ENCODE measurements at places on chromosomes 3 and 15.
A peak's percentile ranks its signal among the peaks of the same experiment; 100 is the strongest.

DNA sequence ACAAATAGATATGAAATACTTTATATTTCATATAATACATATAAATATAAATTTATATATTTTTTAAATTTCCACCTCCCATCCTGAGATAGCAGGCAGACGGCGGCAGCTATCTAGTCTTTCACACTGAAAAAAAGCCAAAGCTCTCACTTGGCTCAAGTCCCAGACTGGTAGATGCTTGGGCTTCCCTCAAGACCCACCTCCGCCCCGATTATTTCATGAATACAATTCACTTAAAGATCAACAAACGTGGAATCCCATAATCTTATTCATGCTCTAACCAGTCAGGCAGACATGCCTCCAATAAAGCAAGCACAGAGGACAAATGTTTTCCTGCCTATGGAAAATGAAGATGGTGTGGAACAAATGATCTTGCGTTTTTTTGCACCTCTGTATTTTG, 275.9 kb upstream of the NR2F2 start:
- DNase-seq, result no peak

DNA sequence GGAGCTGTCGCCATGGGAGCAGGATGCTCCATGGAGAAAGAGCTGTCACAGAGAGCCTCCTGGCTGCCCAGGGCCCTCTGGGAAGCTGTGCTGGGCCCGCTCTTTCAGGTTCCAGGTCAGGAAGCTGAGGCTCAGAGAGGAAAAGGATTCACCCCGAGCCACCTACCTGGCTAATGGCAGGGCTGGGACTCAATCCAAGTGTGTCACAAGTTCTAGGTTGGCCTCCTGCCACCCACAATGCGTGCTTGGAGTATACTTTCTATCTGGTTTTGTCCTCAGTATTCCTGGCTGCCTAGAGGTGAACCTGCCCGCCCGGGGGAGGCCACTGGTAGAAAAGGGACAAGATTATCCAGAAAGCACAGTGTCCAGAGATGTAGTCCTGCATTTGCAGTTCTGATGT, 23.6 kb downstream of the FAH start:
- no peak for DNase-seq

DNA sequence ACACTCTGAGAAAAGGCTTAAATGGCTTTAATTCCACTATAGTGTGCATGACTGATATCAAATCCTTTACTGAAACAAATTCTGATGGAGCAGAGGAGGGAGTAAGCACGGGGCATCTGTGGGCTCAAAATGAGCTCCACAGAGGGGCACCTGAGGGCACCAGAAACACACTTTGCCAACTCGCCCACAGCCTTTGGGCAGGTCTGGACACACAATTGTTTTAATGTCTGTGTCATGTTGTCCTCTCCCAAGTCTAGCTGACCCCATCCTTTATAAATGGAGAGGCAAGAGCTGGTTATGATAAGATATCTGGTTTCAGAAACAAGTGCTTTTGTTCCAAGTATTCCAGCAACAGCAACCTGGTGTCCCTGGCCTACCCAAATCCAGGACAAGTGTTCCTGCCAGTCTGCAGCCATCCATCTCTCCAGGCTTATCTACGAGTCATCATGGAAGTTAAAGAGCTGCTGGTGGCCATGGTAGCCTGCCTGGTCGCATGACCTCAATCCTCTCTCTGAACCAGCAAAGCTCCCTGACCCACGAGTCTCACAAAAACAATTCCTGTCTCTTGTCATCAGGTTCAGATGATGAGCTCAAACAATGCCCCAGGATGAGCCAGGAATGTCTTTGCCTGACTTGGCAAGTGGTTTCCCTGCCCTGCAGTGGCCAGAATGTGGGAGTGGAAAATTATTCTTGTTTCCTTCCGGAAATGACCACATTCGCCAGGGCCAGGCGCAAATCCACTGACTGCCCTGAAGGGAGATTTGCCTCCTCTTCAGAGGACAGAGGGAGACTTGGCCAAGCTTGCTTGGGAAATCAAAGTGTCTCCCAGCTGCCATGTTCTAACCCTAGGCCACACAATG, 64.4 kb upstream of the TPM1 start:
- DNase-seq, result no peak

DNA sequence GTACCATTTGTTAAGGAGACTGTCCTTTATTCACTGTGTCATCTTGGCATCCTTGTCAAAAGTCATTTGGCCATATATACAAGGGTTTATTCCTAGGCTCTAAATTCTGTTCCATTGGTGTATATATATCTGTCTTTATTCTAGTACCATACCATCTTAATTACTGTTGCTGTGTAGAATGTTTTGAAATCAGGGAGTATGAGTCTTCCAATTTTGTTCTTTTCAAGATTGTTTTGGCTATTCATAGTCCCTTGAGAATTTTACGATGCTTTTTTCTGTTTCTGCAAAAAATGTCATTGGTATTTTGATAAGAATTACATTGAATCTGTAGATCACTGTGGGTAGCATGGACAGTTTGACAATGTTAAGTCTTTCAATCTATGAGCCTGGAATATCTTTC, 28.7 kb downstream of the PFN2 start:
- no peak for DNase-seq

- DNase-seq, result no peak
Observed at GRCh38 chr3:161332792-161333191, 38.5 kb downstream of the SPTSSB start.

DNA sequence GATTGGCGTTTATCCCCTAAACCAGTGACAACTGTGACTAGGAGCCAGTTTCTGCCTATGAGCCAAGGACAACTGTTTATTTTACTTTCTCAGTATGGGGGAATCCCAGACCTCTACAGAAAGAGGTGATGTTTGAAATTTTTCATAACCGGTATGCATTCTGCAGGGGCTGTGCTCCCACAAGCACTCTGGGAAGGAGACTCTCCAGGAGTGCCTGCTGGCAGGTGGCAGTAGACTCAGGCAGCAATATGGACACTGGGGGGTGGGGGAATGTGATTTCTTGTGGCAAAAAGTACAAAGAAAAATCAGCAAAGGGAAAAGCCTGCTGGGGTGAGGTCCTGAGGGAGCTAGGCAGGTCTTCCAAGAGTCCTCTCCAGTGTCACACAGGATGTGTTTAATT, 5.9 kb downstream of the TGM4 start:
- no peak for DNase-seq

DNA sequence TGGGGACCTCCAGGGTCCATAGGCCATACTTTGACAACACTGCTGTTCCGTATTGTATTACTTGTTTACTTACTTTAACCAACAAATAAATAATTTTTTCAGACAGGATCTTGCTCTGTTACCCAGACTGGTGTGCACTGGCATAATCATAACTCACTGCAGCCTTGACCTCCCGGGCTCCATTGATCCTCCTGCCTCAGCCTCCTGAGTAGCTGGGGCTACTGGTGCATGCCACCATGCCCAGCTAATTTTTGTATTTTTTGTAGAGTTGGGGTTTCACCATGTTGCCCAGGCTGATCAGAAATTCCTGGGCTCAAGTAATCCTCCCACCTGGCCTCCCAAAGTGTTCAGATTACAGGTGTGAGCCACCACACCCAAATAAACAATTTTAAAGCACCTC, 64.9 kb upstream of the C15orf39 start:
- DNase-seq, result no peak

- peak; percentile 45 for DNase-seq
Observed at GRCh38 chr3:71441217-71441924, 142.2 kb downstream of the FOXP1 start.

- no peak for DNase-seq
Observed at GRCh38 chr15:99154271-99154670, 49.4 kb downstream of the SYNM start.

- no peak for DNase-seq
Observed at GRCh38 chr3:109346770-109347295, 9.5 kb upstream of the DPPA4 start.

DNA sequence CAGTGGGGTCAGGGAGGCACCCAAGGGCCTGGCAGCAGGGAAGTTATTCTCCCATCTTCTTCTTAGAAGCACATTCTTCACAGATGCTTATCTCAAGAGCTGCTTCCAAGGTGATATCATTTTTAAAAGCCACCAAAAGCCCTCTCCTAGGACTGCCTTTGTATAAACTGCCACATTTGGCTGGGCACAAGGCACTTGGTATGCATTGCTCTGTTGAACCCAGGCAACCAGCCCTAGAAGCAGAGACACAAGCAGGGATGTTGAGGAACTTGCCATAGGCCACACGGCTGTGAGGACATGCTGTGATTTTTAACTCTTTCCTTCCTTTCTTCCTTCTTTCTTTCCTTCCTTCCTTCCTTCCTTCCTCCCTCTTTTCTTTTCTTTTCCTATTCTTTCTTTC, 7.4 kb upstream of the SLC6A1 start:
- no peak for DNase-seq

GRCh38 chr3:49339581-49339940, 292 bp downstream of the USP4 start:
- no peak for DNase-seq

- no peak for DNase-seq
Observed at GRCh38 chr15:32959077-32959476, 235.4 kb downstream of the FMN1 start.

- no peak for DNase-seq
Observed at GRCh38 chr3:52555056-52555455, 18.7 kb downstream of the UQCC5 start.

GRCh38 chr3:4703054-4703480, 209.9 kb downstream of the ITPR1 start:
- DNase-seq, result no peak

- DNase-seq, result no peak
Observed at GRCh38 chr15:50710585-50710984, 24.0 kb upstream of the TRPM7 start.

GRCh38 chr3:108022256-108023150, 68.3 kb downstream of the CD47 start:
- no peak for DNase-seq

DNA sequence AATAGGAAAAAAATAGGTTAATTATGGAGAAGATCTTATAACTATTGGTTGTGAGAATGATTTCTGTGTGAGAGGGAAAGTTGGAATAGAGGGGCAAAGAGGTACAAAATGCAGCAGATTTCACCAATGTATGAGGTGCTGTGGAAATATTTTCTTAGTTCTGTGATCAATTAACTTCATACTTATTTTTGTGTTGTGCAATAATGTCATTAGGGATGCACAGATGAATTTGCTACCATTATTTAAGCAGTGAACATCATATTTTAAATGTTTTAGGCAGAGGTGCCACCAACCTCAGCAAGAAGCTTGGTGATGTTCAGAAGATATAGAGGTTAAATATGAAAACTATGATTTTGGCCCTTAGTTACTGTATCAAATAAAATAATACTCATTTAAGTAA, 21.6 kb downstream of the MBNL1 start:
- no peak for DNase-seq

GRCh38 chr3:4950351-4950784, 28.9 kb upstream of the BHLHE40 start:
- DNase-seq, result no peak

GRCh38 chr15:98888820-98889479, 118.6 kb downstream of the PGPEP1L start:
- no peak for DNase-seq

DNA sequence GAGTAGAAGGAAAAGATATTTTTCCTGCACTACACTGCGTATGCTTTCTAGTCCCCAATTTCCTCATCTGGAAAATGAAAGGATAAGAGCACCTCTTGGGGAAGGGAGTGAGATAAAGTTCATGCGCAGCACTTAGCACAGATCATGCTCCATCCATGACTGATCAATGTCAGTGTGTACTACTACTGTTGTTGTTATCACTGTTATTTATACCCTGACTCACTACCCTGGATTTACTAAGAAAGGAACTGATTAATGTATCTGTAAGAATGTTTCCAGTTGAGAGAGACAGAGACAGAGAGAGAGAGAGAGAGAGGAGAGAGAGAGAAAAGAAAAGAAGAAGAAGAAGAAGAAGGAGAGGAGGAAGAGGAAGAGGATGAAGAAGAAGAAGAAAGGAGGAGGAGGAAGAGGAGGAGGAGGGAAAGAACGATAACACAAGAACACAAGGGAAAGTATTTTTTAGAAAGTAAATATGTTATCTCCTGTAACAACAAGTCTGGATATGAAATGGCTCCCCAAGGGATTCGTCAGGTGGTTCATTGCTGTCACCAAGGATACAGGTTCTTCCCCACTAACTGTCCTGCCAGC, 212.2 kb upstream of the PROK2 start:
- no peak for DNase-seq

GRCh38 chr3:50352781-50353180, 2.1 kb downstream of the CYB561D2 start:
- DNase-seq, result no peak

DNA sequence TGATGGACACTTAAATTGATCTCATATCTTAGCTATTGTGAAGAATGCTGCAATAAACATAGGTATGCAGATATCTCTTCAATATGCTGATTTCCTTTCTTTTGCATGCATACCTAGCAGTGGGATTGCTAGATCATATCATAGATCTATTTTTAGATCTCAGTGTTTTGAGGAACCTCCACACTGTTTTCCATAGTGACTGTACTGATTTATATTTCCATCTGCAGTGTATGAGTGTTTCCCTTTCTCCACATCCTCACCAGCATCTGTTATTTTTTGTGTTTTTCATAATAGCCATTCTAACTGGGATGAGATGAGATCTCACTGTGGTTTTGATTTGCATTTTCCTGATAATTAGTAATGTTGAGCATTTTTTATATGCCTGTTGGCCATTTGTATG, 17.1 kb upstream of the RASA2 start:
- no peak for DNase-seq

GRCh38 chr15:89628806-89629715, 26.2 kb downstream of the KIF7 start:
- no peak for DNase-seq

DNA sequence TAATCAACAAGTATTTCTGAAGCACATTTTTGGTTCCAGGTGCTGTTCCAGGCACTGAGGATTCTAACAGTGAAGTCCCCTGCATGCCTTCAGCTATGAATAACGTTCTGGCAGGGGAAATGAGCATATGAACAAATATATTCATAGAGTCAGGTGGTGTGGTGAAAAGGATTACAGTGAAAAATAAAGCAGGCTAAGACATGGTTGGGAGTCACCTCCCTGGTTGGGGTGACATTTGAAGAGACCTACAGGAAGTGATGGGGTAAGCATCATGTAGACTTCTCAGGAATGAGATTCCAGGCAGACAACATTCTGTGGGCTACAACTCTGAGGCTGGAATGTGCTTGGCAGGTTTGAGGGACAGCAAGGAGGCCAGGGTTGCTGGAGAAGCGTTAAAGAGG, 15.0 kb downstream of the FRMD4B start:
- DNase-seq, result no peak

GRCh38 chr15:42591238-42591934, 16.0 kb downstream of the STARD9 start:
- DNase-seq, result no peak

DNA sequence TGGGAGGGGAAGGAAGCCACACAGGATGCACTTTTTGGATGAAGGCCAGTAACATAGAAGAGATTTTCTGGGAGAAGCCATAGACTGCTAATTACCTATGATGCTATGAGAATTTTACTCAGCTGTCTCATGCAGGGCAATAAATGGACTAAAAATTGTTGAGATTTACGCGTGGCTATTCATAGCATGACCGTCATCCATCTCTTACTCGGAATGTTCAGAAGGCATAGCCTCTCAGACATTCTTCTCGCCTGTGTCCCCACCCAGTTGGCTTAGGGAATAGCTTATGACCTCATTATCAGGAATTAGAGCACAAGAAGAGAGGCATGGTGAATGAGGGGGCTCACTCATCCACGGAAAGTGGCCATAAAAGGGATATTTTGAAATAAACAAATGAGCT, 107.9 kb upstream of the ATP10A start:
- DNase-seq, result no peak

GRCh38 chr15:48887144-48887543, 9.2 kb downstream of the EID1 start:
- no peak for DNase-seq

GRCh38 chr3:186471771-186472170, 72.4 kb downstream of the CRYGS start:
- no peak for DNase-seq

All from CD4-positive, alpha-beta T cell treated with Interleukin-17A for 4 hours (primary cell).